ENCODE measurements at places on chromosomes 6 and 20.

GRCh38 chr6:144217797-144218196 lies 67.3 kb upstream of the UTRN start:
- DNase-seq, result no peak

GRCh38 chr20:20668639-20669038 lies 43.8 kb downstream of the RALGAPA2 start:
- peak; percentile 58 for DNase-seq

DNA sequence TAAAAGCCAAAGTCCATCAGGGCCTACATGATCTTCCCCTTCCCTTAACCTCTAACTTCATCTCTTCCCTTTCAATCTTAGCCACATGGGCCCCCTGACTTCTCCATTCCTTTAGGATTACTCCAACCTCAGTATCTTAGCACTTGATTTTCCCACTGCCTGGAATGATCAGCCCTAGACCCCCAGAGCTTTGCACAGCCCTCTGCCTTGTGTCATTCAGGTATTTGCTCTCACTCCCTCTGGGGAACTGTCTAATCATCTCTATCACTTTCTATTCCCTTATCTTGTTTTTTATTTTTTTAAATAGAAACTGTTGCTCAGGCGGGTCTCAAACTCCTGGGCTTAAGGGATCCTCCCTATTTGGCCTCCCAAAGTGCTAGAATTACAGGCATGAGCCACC lies 13.3 kb upstream of the ZNFX1 start:
- DNase-seq, result no peak

GRCh38 chr6:119020597-119021561 lies 57.6 kb downstream of the FAM184A start:
- no peak for DNase-seq

DNA sequence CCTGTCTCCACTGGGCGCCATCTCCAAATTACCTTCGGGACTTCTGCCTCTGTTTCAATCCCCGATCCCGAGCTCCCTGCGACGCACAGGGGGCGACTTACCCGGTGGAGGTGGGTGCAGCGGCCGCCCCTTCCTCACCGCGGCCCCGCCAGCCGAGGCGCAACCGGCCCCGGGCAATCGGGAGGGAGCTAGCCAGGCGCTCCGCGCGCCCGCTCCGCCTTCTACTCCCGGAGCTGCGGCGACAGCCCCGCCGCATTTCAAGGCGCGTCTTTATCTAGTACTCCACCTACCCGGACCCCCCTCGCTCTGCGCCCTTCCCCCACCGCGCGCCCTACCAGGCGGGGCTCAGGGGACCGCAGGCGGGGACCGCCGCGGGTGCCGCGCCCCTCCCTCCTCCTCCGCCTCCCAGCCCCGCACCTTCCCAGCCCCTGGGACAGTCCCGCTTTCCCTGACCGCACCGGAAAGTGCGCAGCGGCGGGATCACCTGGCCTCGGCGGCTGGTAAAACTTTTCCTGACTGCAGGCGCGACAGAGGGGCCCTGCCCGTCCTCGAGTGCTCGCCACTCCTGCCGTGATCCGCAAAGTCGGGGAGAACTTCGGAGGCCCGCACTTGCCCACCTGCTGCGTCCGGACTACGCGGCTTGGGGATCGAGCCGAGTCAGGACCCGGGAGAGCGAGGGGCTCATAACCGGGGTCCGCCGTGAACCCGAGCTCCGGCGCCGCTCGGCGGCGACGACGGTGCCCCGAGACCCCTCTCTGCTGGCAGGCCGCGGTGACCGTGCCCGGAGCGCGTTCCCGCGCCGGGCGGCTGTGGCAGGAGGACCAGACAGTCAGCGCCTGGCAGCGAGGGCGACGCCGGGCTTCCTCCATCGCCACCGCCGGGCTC lies 8.0 kb upstream of the NKX2-2 start:
- DNase-seq, result no peak

DNA sequence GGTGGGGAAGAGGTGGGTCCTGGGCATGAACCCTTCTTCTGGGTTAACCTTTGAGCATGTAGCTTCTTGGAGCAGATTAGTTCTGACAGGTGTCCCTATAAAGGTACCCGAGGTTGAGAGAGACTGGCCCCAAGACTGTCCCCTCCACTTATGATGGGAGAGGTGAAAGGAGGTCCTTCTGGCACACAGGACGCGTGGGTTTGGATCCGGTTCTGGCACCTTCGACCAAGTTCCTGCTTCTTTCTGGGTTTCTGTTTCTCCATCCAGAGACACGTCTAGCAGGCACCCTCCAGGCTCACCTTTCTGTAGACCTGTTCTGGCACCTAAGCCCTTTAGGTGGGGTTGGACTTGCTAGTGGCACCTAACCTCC lies 4.1 kb downstream of the PAX1 start:
- DNase-seq, result no peak

- DNase-seq, result no peak
These were observed 46.3 kb downstream of the FAM83B start for GRCh38 chr6:54892831-54893230.

DNA sequence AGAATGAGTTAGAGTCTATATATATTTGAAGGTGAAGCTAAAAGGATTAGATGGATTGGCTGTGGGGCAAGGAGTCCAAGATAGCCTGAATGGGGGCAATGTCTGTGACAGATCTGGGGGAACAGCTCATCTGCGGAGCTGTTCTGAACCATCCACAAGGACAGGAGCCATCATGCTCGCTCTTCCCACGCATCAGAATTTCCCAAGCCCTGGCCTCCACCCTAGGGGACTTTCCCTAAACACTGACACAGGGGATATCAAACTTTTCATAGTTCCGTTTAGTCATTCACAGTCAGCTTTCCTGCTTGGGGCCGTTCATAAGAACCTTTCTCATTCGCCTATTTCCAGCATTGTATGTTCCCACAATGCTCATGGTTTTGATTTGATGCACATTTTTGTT lies 37.6 kb upstream of the CCN6 start:
- no peak for DNase-seq

- DNase-seq, result no peak
These were observed 54.5 kb downstream of the RIPOR3 start for GRCh38 chr20:50636601-50637540.
